ENCODE measurements at places on chromosomes 2 and 18.

- peak; percentile 68 for DNase-seq
Measured at GRCh38 chr2:73984203-73984921, at the start of gene TET3. TET3 (plus strand) TSS chr2:73984910; CDS start chr2:73986404, 1,494 bp downstream.

GRCh38 chr2:182767578-182767977 is 51.5 kb downstream of the DNAJC10 start:
- DNase-seq: peak; percentile 7

GRCh38 chr2:233461481-233461891 is 105.1 kb downstream of the USP40 start:
- DNase-seq: no peak

GRCh38 chr2:182166406-182166805 is 180.8 kb downstream of the PPP1R1C start:
- DNase-seq: peak; percentile 29

GRCh38 chr2:98477036-98477435 is 32.4 kb downstream of the INPP4A start:
- DNase-seq: no peak

Data from muscle of leg (tissue), 16 donors.